HCEC 1CT (cell line): ENCODE measurements at places on chromosomes 5 and 9.

DNA sequence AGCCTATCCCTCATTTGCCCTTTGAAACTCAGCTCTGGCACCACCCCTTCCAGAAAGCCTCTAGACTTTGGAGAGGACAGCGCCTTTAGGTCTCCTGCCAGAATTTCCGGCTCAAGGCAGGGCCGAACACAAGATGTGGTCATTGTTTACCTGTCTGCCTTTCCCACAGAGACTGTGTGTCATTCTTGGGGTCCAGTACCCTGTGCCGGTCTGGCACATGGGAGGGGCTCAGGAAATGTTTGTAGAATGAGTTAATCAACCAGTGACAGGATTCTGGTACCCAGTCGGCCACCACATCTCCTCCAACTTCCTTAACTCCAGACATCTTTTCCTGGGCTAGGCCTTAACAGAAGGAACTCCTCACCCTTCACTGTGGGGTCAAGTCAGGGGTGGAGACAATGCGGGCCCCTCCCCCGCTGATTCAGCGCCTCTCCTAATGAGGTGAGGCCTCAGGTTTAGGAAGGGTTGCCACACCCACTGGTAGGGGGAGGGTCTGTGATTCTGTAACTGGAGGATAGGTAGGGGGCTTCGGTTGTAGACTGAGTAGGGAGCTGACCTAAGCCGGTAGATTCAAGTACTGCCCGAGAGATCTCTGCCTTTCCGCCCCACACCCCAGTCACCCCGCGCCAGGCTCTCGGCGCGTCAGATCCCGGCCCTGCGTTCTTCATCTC is 29.3 kb downstream of the PCDH1 start:
- DNase-seq = peak; percentile 52

DNA sequence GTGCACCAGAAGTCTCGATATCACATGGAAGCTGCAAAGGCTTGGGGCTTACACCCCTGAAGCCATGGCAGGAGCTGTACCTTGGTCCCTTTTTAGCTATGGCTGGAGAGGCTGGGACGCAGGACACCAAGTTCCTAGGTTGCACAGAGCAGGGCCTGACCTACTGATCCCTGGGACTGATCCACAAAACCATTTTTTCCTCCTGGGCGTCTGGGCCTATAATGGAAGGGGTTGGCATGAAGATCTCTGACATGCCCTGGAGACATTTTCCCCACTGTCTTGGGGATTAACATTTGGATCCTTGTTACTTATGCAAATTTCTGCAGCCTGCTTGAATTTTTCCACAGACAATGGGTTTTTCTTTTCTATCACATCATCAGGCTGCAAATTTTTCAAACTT is 286.7 kb upstream of the PTPRD start:
- no peak for DNase-seq

DNA sequence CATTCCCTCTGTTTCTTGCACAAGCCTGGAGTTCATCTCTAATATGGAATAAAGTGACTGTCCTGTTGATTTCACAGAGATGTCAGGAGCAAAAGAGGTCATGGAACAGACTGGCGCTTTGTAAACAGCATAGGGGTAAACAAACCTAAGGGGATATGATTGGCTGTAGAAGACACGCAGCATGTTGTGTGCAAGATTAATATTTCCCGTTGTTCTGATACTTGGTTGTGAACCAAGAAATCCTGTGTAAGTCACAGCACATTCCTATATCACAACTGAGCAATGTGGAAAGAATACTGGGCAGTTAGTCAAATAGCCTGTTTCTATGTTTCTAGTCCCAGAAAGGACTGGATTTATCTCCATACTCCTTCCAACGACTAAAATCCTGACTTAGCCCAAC is 3.2 kb downstream of the ADAMTS12 start:
- DNase-seq = peak; percentile 57

DNA sequence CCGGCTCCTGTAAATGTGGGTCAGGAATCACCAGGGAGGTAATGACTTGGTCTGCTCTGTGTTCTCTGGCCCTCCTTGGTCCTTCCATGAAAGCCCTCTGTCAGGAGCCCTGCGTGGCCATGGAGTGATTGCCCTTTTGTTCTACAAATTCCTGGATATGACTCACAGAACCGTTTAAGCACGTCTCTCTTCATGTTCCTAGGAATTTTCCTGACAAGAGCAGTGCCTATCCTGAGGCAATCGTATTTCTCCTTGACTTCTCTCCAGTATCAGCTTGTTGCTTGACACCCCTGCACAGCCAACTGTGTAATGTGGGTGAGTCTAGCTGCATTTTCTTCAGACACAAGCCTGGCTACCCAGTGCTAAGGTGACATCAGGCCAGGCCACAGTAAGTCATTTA is 274.3 kb upstream of the ZNF462 start:
- no peak for DNase-seq

- DNase-seq = no peak
Measured at GRCh38 chr5:16659536-16659935, 42.7 kb upstream of the RETREG1 start.

DNA sequence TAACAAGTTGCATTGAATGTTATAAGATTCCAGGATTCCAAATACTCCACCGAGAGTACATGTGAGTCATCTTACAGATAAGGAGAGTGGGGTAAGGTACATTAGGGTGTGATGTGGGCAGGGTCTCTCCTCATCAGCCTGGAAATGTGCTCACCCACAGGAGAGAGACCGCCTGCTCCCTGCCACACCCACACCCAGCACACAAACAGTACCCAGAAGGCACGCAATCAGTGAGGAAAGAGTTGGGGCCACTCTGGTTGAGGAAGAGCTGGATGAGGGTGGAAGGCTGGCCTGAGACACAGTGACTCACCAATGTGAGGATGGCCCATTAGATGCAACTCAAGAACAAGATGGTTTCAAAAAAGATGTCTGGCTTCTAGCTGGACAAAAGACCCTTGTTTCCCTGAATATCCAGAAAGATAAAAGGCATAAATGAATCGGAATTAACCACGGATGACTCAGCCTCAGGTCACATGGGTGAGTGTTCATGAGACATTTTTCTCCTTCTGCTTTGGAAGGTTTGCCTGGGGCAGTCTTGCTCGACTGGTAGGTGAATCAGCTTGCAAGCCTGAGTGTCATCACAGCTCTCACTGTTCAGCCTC is 51.1 kb upstream of the LHFPL2 start:
- DNase-seq = peak; percentile 86

- peak; percentile 67 for DNase-seq
Measured at GRCh38 chr5:59367791-59368394, 525.6 kb downstream of the PDE4D start.

DNA sequence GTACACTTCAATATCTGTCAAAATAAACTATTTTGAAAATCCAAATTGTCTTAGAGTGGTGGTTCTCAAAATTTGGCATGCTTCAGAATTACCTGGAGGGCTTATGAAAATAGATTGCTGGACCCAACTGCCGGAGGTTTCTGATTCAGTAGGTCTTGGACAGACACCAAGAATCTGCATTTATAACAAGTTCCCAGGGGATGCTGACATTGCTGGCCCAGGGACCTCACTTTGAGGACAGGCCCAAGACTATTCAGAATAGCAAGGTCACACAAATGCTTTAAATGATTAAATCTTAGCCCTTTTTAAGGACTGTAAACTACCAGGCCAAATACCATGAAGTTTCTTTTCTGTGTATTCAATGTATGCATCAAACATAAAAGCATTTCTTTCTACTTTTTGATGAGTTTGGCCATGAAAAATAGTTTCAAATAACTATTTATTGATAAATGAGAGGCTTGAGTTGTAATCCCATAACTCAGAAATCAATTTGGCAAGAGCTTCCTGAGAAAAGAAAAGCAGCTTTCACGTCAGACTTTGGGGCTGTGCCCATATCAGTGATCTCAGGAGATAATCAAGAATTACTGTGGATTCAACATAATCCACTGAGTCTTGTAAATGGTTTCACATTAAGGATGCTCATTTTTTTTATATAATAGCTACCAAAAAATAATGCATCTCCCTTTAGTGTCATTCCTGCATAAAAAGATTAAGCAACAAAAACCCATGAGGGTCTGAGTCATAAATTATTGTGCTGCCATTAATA is 191.4 kb downstream of the FRMD3 start:
- DNase-seq = no peak

- peak; percentile 33 for DNase-seq
Measured at GRCh38 chr5:153237671-153238332, 252.7 kb upstream of the GRIA1 start.

DNA sequence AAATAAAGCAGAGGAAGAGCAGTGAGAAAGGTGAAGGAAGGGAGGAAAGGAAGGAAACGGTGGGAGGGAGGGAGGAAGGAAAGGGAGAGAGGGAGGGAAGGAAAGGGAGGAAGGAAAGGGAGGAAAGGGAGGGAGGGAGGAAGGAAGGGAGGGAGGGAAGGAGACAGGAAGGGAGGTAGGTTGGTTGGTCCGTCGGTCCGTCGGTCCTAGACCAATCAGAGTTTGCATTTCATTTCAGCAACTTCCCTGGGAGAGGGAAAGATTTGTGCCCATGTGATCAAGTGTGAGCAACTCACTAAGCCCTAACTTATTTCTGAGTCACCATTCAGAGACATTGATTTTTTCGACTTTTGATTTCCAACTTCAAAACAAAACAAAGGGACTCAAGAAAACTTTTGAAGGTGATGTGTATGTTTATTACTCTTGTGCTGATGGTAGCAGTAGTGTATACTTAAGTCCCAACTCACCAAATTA is 18.8 kb downstream of the NANS start:
- DNase-seq = peak; percentile 83

DNA sequence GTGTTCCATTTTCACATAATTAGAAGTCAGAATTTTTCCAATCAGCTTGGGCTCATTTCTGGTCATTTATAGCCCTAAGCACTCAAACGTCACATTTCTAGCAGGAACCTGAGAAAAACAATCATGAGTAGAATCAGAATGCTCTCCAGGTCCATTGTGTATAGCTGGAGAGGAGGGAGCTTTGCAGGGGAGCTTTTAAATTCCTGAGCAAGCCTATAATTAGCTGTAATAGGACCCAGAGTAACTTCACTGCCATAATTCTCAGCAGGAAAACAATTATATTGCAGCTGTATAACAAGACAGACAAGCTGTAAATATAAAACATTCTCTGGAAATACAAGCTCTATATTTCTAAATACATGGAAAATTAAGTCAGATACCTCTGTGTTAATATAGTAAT is 637.6 kb upstream of the SGCD start:
- no peak for DNase-seq

DNA sequence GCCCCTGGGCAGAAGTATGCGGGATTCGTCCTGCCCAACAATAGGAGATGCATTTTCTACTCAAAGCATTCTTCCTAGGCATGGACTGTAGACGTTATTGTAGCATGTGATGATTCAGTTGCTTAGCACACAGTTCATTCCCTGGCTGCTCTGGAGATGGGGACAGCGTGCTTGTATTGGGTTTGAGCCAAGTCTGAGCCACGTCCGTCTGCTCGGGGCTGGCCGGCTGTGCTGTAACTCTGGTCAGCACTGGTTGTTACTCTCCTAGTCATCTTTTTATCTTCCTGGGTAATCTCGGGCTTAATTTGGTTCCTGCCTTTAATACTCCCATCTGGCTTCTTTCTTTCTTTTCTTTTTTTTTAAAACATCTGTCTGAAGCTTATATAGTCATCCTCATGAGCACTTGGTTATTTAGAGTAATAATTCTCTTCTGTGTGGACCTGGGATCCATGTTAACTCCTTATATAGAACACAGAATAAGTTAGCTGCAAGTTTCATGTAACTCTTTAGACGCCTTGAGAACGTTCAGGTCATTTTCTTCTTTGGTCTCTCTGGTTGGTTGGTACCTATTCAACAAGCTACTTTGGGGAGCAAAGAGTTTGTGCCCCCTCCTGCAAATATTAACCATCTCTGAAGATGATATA is 118.8 kb upstream of the RPS23 start:
- DNase-seq = peak; percentile 94

DNA sequence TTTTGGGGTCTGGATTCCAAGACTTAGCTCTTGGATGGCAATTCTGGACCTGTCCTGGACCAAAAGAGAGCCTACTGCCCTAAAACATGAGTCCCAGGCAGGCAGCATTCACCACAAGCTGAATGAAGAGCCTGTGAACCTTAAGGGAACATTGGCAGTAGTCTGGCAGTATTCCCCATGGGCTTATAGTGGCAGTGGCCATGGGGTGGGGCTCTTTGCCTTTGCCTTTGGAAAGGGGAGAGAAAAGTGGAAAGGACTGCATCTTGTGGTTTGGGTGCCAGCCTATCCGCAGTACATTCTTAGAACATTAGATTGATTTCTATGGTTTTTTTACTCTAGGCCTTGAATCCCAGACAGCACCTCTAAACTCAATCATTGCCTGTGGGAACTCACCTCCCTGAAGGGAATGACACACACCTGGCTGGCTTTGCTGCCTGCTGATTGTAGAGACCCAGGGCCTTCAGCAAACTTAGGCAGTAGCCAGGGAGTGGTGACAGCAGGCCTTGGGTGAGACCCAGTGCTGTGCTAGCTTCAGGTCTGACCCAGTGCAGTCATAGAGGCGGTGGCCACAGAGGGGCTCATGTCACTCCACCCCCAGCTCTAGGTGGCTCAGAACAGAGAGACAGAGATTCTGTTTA is 216.3 kb downstream of the CETN3 start:
- DNase-seq = no peak

- DNase-seq = no peak
Measured at GRCh38 chr9:107221321-107221720, 61.8 kb upstream of the RAD23B start.

DNA sequence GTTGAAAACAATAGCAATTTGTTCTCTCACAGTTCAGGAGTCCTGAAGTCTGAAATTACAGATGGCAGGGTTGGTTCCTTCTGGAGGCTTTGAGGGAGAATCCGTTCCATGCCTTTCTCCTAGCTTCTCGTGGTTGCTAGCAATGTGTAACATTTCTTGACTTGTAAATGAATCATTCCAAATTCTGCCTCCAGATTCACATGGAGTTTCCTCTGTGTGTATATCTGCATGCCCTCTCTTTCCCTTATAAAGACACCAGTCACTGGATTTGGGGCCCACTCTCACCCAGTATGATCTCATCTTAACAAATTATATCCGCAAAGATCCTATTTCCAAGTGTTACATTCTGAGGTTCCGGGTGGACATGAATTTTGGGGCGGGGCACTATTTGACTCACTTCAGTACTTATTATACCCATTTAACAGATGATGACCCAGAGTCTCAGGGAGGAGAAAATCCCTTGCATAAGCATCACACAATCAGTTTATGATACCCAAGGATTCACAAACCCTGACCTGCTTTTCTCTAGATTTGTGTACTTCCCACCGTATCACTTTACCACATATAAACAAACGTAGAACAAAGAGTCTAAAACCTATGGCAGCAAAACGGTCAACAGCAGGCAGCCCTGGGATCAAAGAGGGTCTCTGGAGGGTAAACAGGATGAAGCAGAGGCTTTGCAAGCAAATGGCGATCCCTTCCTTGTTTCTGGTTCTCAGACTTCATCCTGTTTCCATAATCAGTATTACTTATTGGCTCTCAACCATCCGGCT is 93.7 kb downstream of the C9orf152 start:
- DNase-seq = peak; percentile 80
